ENCODE measurements at places on chromosomes 3 and 15.

- peak; percentile 22 for DNase-seq
These were observed 3.4 kb downstream of the ANKRD28 start for GRCh38 chr3:15794303-15794771.

DNA sequence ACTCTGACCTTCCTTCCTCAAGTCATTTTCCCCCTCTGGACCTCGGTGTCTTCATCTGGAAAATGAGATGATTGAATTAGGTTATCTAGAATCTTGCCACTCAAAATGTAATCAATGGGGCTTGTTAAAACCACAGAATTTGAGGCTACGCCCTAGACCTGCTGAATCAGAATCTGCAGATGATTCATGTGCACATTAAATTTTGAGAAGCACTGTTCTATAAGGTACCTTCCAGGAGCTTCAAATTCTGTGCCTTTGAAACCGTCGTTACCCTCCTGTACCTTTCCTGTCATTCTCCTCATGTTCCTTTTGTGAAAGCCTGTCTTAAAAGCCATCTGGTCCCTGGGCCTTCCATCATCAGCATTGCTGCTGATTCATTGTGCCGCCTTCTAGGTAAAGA is 172.4 kb upstream of the TOPAZ1 start:
- no peak for DNase-seq

- DNase-seq, result no peak
These were observed 9.0 kb downstream of the ARPP21 start for GRCh38 chr3:35648347-35648746.

DNA sequence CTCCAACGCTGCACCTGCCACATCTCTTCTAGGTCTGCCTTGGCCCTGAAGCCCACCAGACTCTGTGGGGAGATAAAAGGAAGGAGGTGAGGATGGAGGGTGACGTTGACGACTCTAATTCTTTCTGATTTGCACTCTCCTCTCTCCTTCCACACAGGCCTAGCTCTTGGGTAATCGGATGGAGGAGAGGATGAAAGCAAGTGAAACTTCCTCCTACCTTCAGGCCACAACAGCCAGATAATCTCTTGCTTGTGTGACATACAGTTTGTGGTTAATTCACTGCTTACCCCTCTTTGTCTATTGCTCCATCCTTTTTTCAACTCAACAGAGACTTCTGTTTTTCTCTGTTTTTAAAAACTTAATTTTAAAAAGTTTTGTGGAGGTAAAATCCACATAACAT is 208.1 kb downstream of the SV2B start:
- no peak for DNase-seq

DNA sequence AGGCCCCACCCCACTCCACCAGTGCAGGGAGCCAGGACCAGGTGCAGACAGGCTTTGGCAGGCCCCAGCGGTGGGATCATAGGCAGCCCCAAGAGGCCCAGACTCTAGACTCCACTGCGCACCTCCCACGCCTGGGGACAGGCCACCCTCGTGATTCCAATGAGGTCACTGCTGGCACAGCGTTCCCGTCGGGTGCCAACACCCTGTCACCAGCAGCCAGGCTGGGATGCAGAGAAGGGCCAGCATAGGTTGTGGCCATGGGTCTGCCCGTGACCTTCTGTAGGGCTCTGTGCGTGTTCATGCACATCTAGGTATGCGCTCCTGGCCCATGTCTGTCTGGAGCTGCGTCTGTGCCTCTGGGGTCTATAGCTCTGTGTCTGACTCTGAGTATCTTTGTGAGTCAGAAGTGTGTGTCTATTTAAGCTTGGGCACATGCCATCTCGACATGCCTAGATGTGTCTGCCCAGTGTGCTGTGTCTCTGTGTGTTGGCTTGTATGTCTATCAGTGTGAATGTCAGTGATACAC is 13.0 kb downstream of the VIPR1 start:
- no peak for DNase-seq

GRCh38 chr3:194468086-194468485 is 18.7 kb downstream of the ATP13A3 start:
- DNase-seq, result no peak

DNA sequence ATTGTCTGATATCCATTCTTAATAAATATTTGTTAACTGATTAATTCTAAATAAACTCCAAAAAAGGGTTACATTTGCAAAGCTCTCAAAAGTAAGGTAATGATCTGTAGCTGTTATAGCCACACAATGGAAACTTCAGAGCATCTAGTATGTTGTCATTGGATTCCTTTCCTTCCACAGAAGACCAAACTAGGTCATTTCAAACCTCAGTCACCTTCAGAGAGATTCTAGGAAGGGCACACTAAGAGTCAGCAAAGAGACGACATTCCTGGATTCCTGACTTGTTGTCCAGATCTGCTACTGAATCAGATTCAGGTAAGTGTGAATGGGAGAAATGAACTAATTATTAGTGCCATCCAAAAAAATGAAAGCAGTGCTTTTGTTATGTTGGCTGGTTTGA is 3.0 kb upstream of the COL8A1 start:
- DNase-seq, result no peak

DNA sequence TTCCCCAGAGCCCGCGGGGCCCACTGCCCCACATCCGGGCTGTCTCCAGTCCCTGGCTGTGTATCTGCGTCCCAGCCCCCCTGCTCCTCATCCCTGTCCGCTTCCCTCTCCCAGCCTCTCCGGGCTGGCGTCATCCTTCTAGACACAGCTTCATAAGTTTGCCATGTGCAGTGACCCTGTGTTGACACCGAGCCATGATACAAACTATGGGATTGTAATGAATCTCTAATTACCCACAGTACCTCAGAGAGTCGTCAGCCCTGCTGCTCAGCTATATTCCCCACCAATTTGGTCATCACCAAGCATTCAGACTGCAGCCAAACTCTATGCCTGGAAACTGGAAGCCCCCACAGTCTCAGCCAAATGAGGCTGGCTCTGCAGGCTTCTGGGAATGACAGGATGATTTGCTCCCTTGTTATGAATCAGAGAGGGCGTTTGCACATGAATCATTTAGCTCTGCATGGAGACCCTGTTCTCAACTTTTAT is 466.1 kb upstream of the ATP11B start:
- DNase-seq, result no peak

DNA sequence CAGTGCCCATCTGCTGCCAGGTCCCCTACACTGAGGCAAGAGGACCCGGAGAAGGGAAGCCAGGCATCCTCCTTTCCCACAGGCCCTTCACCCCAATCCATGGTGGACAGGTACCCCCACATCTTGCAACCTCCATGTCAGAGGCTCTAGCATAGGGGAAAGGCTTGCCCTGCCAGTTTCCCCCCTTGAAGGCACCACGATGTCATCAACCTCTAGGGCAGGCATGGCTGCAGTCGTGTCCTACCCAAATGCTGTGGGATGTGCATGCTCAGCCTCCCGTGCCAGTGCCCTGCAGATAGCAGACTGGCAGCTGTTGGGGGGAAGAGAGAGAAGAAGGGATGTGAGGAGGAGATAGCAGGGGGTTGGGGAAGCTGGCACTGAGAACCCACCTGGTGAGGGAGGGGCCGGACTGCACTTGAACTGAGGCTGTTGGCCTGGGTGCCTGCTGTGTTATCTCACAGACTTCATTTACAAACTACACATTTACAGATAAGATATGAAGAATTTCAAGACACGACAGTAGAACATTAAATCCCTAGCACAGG is 197.5 kb downstream of the ADAMTS9 start:
- DNase-seq, result no peak

DNA sequence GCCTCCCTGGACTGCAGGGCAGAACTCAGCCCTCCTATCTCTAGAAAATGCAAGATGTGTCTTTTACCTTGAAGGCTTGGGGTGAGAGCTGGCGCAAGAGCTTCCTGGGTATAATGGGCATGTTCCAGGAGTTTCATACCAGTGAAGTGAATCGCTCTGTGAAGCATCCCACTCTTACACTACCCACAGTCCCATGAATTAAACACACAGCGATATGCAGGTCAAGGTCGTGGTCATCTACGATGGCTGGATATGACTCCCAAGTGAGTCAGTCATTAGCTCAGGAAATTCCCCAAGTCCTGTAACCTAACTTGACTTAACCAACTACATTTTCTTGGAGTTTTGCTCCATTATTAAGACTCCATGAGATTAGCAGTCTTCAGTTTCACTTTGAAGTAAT is 439.7 kb downstream of the NTRK3 start:
- DNase-seq, result no peak

DNA sequence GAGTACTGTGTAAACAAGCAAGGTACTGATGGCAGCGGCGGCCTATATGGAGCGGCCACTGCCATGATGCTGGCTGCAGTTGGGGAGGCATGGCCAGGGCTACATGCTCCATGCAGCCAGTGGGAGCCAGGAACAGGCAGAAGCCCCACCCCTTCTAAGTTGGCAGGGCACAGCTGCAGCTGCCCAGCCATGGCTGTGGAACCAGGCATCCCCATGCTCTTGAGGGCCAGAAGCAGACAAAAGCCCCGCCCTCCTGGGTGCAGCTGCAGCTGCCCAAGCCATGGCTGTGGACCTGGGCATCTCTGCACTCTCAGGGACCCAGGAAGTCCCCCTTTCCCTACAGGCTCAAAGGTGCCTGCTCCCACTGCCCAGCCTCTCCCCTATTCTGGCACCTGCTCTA is 150.9 kb downstream of the FMN1 start:
- no peak for DNase-seq

DNA sequence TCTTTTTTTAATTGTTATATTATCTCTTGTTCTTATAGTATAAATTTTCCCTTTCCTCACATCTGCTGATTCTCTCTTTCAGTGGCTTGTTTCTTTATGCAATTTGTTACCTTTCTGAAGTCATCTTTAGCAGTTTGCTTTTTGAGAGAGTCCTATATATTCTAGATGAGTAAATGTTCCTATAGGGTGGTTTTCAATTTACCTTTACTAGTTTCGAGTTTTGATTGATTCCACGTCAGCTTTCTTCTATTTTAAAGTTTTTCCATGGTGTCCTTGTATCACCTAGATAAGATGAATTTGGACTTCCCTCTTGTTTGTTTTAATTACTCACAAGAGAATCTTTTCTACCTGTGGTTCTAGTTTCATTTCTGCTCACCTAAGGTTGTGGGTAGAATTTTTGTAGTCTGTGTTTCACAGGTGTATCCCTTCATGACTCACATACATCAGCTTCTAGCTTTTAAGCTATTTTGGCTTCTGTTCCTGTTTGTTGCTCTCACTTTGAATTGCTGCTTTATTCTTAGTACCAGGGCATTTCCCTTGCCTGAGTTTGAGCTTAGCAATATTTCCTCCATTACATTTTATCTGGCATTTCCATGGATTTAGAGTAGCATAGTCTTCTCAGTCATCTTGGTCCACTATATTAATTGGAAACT is 6.4 kb downstream of the TEX9 start:
- no peak for DNase-seq

DNA sequence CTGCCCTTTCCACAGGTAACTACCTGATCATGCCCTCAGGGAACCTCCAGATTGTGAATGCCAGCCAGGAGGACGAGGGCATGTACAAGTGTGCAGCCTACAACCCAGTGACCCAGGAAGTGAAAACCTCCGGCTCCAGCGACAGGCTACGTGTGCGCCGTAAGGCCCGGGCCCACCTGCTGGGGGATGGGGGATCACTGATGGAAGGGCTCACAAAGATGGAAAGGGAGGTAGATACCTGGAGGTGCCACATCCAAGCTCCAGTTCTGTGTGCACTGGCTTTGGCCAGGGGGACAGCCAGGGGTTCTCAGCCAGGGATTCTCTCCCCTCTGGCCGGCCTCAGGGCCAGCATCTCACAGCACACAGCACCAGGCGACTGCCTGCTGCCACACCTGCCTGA is 59.4 kb downstream of the BOC start:
- no peak for DNase-seq

- no peak for DNase-seq
These were observed 36.0 kb downstream of the USP13 start for GRCh38 chr3:179688850-179689249.

GRCh38 chr3:11509173-11510000 is 134.3 kb downstream of the VGLL4 start:
- DNase-seq, result no peak

GRCh38 chr3:4734454-4734853 is 241.3 kb downstream of the ITPR1 start:
- DNase-seq, result no peak

Data from CD4-positive, alpha-beta T cell treated with Interleukin-17A for 4 hours (primary cell).